CD4-positive, alpha-beta T cell treated with Interleukin-1 beta for 1 hour (primary cell): ENCODE measurements at places on chromosomes 4 and X.

DNA sequence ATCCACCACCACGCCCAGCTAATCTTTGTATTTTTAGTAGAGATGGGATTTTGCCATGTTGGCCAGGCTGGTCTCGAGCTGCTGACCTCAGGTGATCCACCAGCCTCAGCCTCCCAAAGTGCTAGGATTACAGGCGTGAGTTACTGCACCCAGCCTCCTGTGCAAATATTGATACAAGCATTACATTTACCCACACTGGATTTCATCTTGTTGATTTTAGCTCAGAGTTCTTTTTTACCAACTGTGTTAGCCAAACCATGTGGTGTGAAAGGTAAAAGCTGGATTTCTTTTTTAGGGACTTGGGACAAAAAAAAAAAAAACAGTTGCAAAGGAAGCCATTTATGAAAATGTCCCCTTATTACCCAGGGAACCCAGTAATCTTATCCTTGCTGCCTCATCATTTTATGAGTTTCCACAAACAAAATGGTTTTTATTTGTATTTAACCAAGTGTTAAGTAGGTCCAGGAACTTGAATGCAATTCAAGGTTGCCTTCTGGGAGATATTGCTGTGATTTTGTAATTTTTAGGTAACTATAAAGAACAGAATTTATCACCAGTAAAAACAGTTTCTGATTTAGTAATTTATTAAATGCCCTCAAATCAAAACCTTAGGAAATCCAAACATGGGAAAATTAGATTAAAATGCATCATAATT is 202.5 kb downstream of the PALLD start:
- no peak for DNase-seq

DNA sequence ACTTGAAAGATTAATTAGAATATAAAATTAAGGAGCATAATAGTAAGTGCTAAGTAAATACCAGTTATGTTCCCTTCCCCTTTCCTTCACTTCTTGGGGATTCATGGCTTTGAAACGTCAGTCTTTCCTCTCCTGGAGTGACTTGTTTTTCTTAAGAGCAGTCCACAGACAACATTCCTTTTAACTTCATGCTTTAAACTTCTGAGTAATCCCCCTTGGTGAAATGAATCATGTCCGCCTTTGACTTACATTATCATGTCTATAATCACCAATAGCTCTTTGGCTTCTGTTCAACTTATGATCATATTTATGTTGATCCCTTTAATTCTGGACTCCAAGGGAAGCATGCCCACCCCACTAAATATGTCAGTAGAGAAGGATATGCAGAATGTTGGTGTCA is 1012.1 kb upstream of the SLIT2 start:
- DNase-seq, result no peak

DNA sequence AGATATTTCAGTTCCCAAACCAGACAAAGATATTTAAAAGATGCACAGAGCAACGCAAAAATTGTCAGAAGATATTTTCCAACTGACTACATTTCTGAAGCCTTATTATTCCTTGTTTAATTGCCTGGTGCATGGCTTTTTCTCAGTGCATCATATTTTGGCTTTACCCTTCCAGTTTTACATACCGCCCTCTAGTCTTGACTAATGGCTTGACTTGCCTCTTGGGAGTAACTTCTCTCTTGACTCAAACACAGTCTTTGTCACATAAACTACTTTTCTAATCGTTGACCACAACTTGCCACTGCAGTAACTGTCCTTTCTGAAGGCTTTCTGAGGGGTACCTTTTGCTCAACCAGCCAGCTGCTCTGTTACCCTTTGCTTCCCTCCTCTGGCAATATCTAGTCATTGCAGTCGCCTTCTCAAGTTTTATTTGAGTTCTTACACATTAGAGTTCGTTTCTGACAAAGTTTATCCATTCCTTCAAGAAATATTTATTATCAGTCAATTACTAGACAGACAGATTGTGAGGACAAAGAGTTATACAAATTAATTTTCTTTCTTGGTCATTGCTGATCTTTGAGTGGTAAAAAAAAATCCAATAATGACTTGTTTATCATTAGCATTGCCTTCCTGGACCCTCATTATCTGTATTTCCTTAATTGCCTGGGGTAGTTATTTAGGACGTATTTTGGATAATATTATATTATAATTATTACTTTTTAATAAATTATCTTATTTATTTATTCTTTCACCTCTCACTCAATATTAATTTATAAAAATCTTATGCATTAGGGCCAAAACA is 506.9 kb upstream of the PCDH10 start:
- no peak for DNase-seq

DNA sequence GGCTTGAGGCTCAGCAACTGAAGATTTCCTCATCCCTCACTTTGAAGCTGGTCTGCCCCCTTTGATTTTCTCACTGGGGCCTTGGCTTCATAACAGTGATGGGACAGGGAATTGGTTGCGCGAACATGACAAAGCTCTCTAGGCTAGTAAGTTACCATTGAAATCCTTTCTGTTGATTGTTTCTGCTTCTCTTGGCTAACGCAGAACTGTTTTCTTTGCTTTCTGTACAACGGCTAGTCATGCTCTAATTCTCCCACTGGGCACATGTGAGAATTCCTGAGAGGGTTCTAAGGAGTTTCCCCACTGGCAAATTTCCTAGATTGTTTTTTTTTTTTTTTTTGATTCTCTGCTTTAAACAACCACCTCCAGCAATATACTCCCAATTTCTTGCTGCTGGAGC is 738.6 kb downstream of the PCDH7 start:
- DNase-seq, result no peak

- no peak for DNase-seq
Measured at GRCh38 chrX:102599951-102600579, 750 bp downstream of the ARMCX5 start.

GRCh38 chrX:16658284-16658683 is 8.3 kb downstream of the S100G start:
- DNase-seq, result no peak

DNA sequence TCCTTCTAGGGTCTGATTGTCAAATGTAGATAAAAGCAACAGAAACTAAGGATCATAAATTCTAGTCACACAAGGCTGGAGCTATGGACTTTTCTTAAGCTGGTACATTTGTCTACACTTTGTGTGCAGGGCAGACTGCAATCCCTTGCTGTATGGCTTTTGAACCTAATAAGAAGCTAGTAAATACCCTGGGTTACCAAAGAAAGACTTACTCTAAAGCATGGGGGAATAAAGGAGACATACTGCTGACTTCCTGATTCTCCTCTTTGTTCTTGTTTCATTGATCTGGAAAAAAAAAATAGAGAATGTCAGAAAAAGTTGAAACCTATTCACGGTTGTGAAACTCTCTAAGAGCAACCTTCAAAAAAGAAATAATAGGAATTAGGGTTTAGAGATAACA is 216.6 kb upstream of the TLL1 start:
- DNase-seq, result no peak

GRCh38 chr4:112001041-112001440 is 144.2 kb upstream of the FAM241A start:
- DNase-seq, result no peak

GRCh38 chr4:7196736-7197135 is 4.4 kb downstream of the SORCS2 start:
- no peak for DNase-seq

GRCh38 chr4:3799496-3799895 is 33.3 kb downstream of the ADRA2C start:
- no peak for DNase-seq

GRCh38 chrX:5528057-5528456 is 700.6 kb downstream of the NLGN4X start:
- no peak for DNase-seq

DNA sequence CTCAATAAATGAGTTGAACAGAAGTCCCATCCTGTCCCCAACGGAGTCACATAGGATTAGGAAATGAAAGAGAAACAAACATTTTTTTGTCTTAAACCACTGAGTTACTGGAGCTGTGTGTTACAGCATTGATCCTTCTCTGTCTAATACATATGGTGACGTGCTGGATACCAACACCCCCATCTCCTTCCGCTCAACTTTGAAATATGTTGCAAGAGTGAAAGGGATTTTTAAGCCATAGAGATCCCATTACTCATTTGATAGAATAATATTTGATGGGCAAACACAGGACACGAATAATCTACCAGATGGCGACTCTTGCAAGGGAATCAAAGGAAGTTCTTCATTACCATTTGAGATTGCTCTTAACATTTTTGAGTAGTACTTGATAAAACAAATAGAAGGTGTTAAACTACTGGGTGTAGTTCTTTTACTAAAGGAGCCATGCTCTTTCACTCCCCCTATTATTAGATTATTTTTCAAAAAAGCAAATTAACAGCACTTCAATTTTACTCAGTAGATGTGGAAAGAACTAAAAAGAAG is 140.5 kb downstream of the PACRGL start:
- DNase-seq, result no peak

GRCh38 chrX:25143596-25143995 is 127.8 kb upstream of the ARX start:
- DNase-seq, result no peak

- DNase-seq, result no peak
Measured at GRCh38 chr4:3382251-3382650, 59.5 kb upstream of the HGFAC start.

GRCh38 chr4:189050643-189051042 is 890.0 kb upstream of the FRG1 start:
- DNase-seq, result no peak

DNA sequence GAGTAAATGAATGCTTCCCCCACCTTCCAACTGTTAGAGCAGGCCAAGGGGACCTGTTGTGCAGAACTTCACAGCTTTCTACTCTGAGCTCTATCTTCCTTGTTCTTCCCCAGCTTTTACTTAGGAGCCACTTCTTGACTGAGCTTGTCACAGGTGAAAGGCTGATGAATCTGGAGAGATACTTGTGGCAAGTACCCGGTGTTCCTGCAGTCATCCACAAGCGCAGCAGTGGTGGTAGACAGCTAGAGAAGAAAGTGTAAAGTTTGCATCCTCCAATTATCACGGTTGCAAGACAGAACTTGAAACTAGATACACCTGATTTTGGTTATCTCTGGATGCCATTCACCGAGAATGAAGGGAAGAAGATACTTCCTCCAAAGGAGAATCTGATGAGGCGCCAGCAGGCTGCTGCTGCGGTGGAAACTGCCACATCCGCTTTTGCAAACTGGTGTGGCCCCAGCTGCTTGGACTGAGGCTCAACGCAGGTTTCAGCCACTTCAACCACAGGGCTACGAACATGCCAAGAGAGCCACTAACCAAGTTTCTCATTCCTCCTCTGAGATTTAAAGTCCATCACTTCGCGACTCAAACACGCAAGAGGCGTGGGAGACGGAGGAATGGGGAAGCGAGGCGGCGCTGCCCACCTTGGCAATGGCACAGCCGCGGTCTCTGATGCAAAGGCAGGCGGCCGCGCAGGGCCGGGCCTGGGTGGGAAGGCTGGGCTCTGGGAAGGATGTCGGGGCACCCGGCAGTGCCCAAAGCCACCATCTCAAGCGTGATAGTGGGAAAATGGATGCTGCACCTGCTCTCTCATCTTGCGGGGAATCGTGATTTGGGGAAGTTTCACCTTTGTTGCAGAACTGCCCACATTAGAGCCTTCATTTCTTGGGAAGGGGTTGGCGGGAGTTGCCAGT is 1.3 kb upstream of the FHIP1A start:
- peak; percentile 42 for DNase-seq

DNA sequence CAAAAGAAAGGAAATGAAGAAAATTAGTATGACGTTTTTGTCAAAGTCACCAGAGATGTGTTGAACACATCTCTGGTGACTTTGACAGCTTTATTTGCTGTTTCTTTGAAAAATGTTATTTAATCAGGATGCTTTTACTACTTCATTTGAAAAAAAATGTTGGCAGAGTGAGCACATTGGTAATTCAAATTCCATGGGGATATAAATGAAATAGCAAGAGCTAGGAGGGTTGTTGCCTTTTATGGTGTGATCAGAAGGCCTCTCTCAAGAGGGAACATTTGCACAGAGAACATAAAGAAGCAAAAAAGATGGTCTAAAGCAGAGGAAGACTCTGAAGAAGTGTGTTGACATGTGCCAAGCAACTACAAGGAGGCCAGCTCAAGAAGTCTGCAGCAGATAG is 46.6 kb upstream of the CXCL8 start:
- DNase-seq, result no peak

- no peak for DNase-seq
Measured at GRCh38 chr4:185269286-185269685, 59.9 kb downstream of the SNX25 start.

- DNase-seq, result no peak
Measured at GRCh38 chr4:1232661-1233621, 16.0 kb downstream of the CTBP1 start.

GRCh38 chr4:172390331-172390730 is 577.1 kb downstream of the GALNTL6 start:
- no peak for DNase-seq

GRCh38 chr4:70666369-70666768 is at the start of gene JCHAIN:
Gene JCHAIN (minus strand): TSS chr4:70666508. CDS start chr4:70666490, 18 bp downstream.
- DNase-seq, result no peak

DNA sequence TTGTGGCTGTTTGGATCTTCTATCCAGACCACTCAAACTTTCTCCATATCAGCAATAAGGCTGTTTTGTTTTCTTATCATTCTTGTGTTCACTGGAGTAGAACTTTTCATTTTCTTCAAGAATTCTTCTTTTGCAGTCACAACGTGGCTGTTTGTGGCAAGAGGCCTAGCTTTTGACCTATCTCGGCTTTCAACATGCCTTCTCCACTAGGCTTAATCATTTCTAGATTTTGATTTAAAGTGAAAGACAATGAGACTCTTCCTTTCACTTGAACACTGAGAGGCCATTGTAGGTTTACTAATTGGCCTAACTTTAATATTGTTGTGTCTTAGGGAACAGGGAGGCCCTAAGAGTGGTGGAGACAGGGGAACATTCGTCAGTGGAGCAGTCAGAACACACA is 19.1 kb downstream of the FGF2 start:
- no peak for DNase-seq

GRCh38 chrX:18290200-18290599 is 64.3 kb downstream of the SCML2 start:
- no peak for DNase-seq

DNA sequence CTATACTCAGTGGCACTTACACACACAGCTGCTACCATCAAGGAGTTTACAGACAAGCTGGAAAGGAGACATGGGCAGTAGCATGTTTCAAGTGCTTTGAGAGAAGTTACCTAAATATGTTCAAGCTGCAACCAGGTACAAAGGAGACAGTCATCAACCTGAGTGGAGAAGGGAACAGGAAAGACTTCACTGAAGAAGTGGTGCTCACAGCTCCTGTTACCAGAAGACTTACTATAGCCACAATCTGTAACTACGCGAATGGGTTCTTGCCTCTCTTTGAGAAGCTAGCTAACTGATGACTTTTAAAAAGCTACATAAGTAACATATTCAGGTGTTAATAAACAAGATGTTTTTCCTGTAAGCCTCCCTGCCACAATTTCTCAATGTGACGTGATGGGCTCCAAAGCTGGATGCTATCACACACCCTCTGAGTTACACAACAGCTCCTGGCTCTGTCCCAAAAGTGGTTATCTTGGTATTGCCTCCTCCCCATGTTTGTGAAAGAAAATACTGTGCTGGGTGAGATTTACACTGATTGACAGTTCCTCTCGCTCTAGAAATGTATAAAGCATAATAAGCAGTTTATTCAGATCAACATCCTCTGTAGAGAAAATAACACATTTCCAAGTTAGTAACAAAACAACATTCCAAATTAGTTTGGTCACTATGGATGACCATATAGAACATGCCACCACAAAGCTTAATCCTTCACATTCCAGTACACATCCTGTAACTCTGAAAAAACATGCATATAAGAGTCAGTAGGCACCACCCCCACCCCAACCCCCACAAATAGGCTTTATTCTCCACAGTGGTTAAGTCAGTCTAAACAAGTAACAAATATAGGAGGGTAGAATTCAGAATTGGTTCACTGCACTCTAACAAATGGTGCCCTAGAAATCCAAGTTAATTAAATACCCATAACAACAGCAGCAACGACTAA is 81.8 kb downstream of the FRYL start:
- DNase-seq, result no peak

GRCh38 chr4:112288455-112288854 is 2.8 kb upstream of the TIFA start:
- DNase-seq, result peak; percentile 72
